Neural crest cell (in vitro differentiated cells): ENCODE measurements at places on chromosomes 6 and 20. TPM values are rescaled to one million over a fixed set of nuclear protein-coding genes. Genes with fewer than 3 reads are reported as not detected.

DNA sequence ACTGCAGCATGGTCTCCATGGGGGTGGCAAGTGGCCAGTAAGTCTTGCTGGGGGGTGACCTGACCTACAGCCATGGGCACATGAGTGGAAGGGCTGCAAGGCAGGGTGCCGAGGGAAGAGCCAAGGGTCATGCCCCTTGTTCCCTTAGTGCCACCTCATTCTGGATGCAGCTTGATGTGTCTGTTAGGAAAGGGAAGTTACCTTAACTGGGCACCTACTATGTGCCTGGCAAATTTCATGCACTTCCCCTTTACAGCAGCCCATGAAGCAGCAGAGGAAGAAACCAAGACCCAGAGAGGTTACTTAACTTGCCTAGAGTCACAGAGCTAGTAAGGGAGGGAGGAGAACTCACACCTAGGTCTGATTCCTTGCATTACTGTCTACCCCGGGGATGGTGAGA lies 174.0 kb downstream of the MRPL14 start:
- H3K27ac ChIP-seq = no peak overlapping the region
- peaks cover 3% of the 10 kb centered on the region for H3K36me3 ChIP-seq
- DNase-seq = no peak

DNA sequence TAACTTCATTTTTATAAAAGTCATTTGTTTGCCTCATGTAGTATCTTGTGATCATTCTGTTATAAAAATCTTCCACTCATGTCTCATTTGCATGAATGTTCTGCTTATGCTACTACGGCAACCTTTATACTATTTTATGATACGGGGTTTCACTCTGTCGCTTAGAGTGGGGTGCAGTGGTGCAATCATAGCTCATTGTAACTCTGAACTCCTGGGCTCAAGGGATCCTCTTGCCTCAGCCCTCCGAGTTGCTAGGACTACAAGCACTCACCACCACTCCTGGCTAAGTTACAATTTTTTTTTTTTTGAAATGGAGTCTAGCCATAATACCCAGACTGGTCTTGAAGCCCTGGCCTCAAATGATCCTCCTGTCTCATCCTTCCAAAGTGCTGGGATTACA lies 154.4 kb upstream of the PREP start:
- no peak for DNase-seq
- no peak overlapping the region for H3K4me3 ChIP-seq
- H3K27me3 ChIP-seq = no peaks in the 10 kb centered on the region
- H3K27ac ChIP-seq = no peak overlapping the region
- H3K4me1 ChIP-seq = no peaks in the 10 kb centered on the region

GRCh38 chr6:111445861-111446267 lies 37.2 kb downstream of the REV3L start:
- H3K4me3 ChIP-seq = no peak overlapping the region
- H3K4me1 ChIP-seq = peaks cover 6% of the 10 kb centered on the region
- no peak overlapping the region for H3K27ac ChIP-seq
- no peak for DNase-seq
- H3K27me3 ChIP-seq = no peaks in the 10 kb centered on the region

DNA sequence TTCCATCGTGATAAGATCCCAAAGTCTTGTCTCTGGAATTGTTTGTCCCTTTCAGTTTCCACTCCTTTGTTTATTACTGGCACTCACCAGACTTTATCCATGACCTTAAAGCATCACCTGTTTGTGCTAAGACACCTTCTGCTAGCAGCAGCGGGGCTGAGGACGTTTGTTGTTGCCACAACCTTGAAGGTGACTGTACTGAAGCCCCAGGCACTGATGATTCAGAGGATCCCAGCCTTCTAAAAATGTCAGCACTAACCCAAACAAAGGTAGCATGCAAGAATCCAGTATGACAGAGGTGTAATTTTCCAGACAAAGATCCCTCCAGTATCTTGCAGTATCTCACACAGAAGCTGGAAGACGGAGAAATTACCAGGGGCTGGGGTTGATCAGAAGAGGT lies 28.9 kb upstream of the SMIM8 start:
- DNase-seq = no peak
- no peaks in the 10 kb centered on the region for H3K27me3 ChIP-seq

GRCh38 chr6:165222315-165223025 lies 86.9 kb downstream of the C6orf118 start:
- H3K4me3 ChIP-seq = no peak overlapping the region
- H3K27ac ChIP-seq = no peak overlapping the region
- H3K27me3 ChIP-seq = no peaks in the 10 kb centered on the region
- H3K4me1 ChIP-seq = peaks cover 15% of the 10 kb centered on the region

DNA sequence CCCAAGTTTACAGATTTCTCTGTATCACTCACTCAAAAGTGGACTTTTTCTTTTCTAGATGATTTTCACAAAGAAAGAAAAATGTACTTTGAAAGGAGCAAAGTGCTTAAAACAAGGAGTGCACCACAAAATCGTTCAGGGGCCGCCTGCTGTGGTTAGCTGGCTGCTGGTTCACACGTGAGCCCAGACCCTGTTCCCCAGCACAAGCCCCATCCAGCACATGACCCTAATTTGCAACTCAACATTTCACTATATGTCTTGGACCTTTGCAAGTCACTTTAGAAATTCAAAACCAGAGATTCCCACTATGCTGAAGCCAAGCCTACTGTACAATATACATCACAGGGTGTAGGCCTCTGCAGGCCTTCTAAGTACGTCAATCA lies 95.5 kb upstream of the NHSL1 start:
- no peaks in the 10 kb centered on the region for H3K27me3 ChIP-seq
- no peaks in the 10 kb centered on the region for H3K36me3 ChIP-seq
- no peak overlapping the region for H3K4me3 ChIP-seq
- DNase-seq = no peak

DNA sequence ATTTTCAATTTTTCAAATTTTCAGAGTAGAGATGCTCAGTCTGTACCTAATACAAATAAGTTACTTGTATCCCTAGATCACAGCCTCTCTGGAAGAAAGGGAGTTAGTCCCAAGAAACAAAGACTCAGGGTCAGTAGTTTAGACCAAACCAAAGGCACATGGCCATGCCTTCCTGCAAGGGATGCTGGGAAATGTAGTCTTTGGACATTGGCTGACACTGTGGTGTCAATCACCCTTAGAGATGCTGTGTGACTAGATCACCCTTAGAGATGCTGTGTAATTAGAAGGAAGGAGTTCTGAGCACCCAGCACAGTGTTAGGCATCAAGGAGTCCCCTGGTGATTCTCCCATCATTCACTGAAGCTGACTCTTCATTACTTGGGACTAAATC lies 202.1 kb downstream of the NFATC2 start:
- peaks cover 4% of the 10 kb centered on the region for H3K36me3 ChIP-seq
- H3K4me3 ChIP-seq = no peak overlapping the region
- DNase-seq = no peak
- peaks cover 3% of the 10 kb centered on the region for H3K27me3 ChIP-seq
- H3K4me1 ChIP-seq = no peaks in the 10 kb centered on the region

- H3K4me3 ChIP-seq = no peak overlapping the region
- no peak for DNase-seq
- no peaks in the 10 kb centered on the region for H3K4me1 ChIP-seq
- H3K27me3 ChIP-seq = no peaks in the 10 kb centered on the region
- H3K36me3 ChIP-seq = no peaks in the 10 kb centered on the region
- H3K27ac ChIP-seq = no peak overlapping the region
Measured at GRCh38 chr6:157744102-157744601, 78.9 kb upstream of the SNX9 start.

DNA sequence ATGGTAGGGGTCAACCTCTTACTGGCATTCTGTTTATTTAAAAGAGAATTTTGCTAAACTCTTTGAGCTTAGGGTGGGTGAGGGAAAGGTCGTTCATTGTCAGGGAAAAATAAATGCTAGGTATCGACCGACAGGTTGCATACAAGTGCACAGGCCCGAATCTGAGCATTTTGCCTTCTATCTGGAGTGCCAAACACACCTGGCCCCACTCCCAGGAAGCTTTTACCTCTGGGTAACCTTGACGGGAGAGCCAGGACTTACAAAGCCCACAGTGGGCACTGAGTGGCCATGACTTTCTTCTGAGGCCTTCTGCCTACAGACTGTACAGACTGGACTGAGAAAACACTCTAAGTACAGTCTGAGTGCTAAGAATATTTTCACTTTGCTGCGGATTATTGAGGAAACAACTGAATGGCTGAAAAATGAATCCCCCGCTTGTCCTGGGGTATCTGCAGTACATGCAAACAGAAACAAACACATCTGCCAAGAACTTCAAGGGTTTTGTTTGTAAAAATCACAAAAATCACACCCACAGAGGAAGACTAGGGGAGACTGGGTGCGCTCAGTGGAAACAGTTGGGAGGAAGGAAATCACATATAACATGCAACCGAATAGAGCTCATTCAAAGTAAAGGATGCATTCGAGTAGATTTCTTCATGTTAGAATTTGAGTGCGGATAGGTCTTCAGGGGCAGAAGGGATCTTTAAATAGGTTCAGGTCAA lies 152.8 kb downstream of the NFATC2 start:
- DNase-seq = no peak
- no peak overlapping the region for H3K4me3 ChIP-seq
- H3K4me1 ChIP-seq = no peaks in the 10 kb centered on the region
- H3K27me3 ChIP-seq = no peaks in the 10 kb centered on the region
- H3K36me3 ChIP-seq = no peaks in the 10 kb centered on the region

EFCAB8 gene
- total RNA-seq = 0.26 TPM in 1 of 2 replicates, not detected in the other

TFAP2A gene
- total RNA-seq = 8.2 and 9.6 TPM in 2 replicates

BMP7 gene
- 13.8 and 14.5 TPM in 2 replicates for total RNA-seq

COX4I2 gene
- not detected in 2 replicates for total RNA-seq

HDGFL1 gene
- not detected in 2 replicates for total RNA-seq

TNXB gene
- 4.6 and 6.6 TPM in 2 replicates for total RNA-seq
